Activated naive CD4-positive, alpha-beta T cell (primary cell): ENCODE measurements at places on chromosomes 3 and 15.

- DNase-seq = no peak
Observed at GRCh38 chr3:112175646-112176045, 42.6 kb upstream of the GCSAM start.

DNA sequence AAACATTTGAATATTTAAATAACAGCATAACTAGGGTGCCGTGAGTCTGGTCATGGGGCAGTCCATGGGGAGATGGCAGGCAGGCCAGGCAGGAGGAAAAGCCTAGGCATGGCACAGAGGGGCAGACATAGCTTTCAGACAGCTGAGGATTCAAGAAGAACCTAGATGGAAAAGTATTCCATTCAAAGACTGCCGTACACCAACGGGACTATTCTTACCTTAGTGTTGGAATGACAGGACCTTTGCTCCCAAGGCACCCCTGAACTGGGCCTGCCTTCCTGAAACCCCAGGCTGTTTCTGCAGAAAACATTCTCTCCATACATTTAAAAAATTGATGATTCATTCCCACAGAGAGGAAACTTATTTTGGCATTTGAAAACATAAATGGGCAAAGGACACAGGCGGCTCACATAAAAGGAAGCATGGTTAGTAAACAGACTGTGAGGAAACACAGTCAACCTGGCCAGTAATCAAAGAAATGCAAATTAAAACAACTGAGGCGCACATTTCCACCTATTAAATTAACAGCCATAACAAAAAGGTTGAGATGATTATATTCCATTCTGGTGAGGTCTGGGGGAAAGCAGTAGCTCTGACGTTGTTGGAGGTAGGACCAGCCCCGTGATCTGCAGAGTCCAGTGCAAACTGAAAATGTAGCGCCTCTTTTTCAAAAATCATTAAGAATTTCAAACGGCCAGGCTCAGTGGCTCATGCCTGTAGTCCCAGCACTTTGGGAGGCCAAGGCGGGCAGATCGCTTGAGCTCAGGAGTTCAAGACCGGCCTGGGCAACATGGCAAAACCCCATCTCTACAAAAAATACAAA, 71.3 kb upstream of the SMAD3 start:
- DNase-seq = no peak

DNA sequence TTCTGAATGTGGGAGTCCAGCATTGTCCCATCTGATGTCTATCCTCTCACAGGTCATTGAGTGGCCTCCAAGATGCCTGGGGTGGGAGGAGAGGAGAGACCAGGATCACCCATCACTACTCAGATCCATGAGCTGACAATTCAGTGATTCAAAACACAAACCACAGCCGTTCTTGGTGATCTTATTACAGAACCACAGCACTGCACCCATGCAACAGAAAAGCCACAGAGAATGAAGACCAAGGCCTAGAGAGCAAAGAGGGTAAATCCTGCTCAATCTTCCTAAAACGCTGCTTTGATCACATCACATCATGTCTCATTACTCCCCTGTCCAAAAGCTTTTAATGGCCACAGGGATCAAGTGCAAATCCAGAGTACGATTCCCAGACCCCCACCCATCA, 23.5 kb downstream of the ANP32A start:
- no peak for DNase-seq

DNA sequence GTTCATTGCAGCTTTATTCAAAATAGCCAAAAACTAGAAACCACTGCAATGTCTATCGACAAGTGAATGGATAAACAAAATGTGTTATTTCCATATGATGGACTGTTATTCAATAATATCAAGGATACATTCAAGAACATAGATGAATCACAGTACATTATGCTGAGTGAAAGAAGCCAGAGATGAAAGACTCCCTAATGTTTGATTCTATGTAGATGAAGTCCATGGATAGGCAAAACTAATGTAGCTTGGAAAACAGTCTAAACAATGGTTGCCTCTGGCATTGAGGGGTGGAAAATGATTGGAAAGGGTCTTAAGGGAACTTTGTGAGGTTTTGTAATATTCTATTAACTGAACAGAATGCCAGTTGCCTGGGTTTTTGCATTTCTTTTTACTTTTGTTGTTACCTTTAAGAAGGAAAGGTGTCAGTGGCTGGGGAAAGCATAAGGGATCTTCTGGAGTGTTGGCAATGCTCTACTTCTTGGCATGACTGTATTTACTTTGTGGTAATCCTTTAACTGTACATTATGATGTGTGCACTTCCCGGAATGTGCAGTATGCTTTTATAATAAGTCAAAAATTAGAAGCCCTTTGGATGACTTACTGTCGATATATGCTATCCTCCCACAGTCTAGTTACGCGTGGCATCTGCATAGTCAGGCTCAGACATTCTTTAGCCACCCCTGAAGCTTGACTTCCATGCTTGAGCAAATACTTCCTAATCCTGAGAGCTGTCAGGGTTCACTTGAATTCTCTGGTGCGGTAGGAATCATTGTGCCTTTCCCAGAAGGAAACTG, 20.5 kb upstream of the ATP10A start:
- DNase-seq = no peak

DNA sequence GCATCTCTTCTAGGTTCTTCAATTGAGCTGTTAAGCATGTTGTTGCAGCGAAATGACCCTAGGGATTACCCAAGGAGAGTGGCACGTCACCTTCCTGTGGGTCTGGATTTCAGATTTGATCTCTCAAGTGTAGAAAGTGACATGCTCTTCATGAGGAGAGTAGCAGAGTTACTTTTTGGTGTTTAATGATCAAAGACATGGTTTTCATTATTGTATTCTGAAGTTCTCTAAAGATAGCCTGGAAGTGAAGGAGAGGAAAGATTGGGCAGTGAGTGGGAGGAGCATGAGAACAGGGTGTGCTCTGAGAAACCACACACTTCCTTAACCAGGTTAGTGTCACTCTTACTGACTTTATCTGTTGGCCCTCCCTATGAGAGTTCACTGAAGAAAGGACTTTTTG, 153.6 kb downstream of the AKAP13 start:
- DNase-seq = no peak

DNA sequence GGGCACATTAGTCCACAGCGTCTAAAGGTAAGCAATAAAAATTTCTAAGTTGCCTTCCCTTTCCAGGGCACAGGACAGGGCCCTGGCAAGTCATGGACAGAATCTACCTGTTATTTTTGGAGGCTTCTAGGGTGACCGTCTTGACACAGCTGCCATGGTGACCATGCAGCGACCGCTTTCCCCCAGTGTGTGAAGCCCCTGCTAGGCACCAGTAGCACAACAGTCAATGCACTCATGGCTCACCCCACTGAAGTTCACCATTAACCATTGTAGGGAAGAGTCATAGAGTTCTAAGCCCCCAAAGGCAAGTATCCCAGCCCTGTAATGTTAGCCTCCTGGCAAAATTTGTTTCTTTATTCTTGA, 43.8 kb upstream of the SLCO2A1 start:
- no peak for DNase-seq

DNA sequence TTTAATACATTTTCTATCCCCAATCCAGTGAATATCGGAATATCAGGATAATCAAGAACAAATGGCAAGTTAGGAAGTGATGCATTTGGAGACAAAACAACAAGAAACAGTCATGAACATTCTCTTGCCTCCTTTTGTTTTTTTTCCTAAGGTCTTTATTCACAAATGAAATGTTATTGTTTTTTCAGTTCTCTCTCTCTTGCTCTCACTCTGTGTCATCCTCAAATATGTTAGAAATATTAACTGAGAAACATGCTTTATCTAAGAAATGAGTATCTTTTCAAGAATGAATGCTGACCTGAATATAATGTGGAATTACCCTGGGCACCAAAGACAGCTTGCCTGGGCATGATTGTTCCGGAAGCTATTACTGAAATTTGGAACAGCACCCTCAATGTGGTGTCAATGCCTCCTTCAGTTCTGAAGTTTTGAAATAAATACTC, 51.3 kb downstream of the RBMS3 start:
- DNase-seq = no peak

DNA sequence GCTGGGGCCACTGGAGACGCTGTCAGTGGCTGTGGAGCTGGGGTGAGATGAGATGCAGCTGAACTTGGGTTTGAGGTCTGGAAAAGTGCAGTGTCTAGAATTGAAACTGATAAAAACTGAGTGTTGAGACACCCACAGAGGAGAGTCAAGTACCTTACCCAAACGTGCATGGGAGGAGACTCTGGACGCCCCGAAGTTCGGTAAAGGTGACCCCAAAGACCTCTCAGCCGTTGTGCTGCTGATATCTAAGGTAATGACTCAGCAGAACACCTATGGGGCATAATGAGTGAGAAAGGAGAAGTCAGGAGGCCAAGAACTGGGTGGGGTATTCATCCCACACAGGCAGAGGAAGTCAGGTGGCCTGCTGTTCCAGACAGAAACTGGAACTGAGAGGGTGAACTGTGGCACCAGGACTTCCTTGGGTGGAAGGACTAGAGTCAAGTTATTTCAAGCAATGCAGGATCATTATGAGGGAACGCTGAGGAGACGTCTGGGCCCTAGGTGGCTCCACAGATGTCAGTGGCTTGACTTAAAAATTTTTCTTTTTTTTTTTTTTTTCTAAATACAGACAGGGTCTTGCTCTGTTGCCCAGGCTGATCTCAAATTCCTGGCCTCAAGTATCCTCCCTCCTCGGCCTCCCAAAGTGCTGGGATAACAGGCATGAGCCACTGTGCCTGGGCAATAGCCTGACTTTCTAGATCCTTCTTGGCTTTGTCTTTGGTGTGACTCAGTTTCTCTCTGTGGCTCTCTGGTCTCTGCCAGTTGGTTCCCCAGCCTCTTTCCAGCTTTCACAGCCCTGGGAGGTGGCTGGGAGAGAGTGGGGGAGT, 67.6 kb upstream of the GCNT3 start:
- no peak for DNase-seq

DNA sequence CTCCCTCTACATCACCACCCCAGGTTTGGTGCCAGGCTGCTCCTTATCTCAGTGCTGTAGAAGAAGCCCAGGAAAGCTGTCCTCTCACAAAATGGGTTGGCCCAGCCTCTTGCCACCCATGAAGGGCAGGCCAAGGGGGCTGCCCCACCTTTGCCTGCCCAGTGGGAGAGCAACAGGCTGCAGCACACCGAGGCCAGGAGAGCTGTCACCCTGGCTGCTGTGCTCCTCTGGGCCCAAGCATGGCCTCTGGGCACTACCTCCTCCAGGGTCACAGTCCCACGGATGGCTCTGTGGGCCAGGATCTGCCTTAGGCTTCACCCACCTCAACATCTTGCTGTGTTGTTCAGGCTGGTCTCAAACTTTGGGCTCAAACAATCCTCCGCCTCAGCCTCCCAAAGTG, 6.4 kb upstream of the STAB1 start:
- no peak for DNase-seq

- no peak for DNase-seq
Observed at GRCh38 chr3:133995264-133995663, 34.5 kb downstream of the SLCO2A1 start.

- no peak for DNase-seq
Observed at GRCh38 chr3:169913323-169913722, 2.0 kb downstream of the SAMD7 start.

GRCh38 chr3:37859354-37859753, 2.3 kb upstream of the CTDSPL start:
- no peak for DNase-seq

DNA sequence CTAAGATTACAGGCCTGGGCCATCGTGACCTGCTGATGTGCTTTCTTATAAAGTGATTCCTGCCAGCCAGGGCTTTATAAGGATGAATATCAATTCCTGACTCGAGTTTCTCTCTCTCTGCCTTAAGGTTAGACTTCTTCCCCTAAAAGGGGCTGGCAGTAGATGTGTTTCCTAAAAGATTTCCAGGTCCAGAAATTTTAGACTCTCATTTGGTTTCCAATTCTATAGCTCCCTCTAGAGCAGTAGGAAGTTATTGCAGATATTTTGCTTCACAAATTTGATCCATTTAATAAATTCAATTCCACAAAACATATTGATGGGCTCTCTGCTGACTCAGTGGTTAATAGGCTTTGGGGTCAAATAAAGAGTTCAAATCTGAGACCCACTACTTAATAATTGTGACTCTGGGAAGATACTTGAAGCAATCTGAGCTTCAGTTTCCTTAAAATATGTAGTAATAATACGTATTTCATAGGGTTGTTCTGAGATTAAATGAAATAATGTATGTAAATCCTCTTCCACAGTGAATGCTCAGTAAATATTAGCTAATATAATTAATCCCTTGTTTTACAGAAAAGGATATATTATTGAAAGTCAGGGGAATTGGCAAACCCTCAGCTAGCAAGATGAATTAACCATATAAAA, 2.1 kb downstream of the TRIM69 start:
- DNase-seq = no peak

DNA sequence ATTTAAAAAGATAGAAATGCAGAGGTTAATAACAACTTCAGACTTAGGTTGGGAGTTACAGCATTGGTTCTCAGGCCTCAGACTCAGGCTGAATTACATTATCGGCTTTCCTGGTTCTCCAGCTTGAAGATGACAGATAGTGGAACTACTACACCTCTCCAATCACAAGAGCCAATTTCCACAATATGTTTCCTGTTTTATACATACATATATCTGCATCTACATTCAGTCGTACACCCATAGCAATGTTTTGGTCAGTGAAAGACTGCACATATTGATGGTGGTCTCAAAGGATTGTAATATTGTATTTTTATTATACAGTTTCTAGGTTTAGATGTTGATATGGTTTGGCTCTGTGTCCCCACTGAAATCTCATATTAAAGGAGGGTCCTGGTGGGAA, 35.4 kb downstream of the AADACL2 start:
- DNase-seq = no peak

DNA sequence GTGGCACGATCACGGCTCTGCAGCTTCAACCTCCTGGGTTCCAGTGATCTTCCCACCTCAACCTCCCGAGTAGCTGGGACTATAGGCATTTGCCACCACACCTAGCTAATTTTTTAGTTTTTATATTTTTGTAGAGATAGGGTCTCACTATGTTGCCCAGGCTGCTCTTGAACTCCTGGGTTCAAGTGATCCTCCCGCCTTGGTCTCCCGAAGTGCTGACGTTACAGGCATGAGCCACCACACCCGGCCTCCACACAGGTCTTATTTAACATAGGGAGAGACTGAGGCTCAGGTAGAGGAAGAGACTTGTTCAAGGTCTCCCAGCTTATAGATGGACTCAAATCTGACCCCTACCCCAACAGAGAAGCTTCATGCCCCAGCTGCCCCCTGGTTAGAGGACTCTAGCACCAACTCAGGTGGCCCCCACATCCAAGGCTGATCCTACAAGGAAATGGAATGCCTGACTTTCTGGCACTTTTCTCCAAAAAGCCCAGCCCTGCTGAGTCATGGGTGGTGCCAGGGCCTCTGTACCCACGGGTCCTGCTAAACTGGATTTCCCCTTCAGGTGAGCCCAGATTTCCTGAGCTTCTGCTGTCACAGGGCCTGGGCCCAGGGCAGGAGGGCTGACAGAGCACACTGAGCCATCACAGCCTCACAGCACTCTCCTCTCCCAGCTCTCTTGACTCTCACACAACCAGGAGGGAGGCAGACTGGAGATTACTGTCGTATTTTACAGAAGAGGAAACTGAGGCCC, 5.6 kb downstream of the TMEM40 start:
- DNase-seq = no peak
